Liver (tissue), 10 donors: ENCODE measurements at places on chromosomes 6 and 20.

- no peak for DNase-seq
Observed at GRCh38 chr20:32446301-32447100, 88.4 kb downstream of the ASXL1 start.

- DNase-seq, result no peak
Observed at GRCh38 chr6:56849896-56850295, 105.0 kb upstream of the BEND6 start.

DNA sequence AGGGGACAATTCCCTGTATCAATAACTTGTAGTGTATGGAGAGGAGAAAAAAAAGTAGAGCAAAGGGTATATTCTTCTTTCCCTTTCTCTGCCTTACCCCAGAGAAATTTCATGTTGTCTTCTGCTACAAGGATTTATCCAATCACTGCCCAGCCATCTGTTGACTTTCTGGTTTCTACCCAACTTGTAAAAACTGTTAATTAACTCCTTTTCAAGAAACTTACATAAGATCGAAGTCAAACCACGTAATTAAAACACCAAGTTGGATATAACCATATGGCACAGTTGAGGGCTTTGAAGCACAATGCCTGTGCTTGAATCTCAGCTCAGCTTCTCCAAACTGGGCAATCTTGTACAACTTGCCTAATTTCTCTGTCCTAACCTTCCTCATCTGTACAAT, 99.5 kb downstream of the MAN1A1 start:
- no peak for DNase-seq

DNA sequence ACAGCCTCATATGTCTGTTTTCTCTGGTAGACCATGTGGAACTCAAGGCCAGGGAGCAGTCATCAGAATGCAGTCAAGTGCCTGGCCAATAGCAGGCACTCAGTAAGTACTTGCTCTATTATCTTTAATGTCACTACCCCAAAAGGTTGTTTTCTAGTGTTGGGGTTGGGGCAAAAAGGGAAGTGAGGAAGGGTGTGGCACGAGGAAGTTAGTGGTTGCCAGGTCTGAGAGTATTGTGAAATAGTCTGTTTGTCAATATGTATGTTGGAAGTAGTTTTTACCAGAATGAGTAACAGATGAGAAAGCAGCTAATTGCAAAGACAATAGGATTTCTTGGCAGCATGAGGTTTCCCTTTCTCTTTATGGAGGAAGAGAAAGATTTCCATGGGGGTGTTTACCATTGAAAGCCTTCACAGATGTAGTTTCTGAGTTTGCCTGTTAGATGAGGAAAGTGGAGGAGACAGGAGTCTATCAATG, 59.5 kb upstream of the ARMH2 start:
- no peak for DNase-seq

GRCh38 chr20:33846291-33846935, 35.3 kb downstream of the CHMP4B start:
- DNase-seq, result no peak

GRCh38 chr20:5215672-5216304, 89.0 kb downstream of the CDS2 start:
- no peak for DNase-seq

DNA sequence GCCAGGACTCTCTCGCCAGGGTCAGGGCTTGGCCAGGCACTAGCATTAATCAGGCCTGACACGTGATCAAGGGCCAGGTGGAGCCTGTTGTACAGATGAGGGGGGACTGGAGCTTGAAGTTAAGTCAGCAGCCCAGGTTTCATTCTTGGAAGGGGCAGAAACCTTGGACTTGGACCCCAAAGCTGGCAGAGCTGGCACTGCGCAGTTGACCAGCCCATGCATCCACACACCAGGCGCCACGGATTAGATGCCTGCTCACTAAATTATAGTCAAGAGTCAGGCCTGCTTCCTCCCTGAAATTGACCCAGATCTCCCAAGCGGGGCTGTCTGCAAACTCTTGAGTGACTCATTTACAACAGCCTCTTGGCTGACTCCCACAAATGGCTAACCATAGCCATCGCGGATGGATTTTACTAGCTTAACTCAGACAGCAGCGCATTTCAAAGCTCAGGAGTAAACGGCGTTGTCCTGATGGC, 4.1 kb upstream of the TAF4 start:
- no peak for DNase-seq

DNA sequence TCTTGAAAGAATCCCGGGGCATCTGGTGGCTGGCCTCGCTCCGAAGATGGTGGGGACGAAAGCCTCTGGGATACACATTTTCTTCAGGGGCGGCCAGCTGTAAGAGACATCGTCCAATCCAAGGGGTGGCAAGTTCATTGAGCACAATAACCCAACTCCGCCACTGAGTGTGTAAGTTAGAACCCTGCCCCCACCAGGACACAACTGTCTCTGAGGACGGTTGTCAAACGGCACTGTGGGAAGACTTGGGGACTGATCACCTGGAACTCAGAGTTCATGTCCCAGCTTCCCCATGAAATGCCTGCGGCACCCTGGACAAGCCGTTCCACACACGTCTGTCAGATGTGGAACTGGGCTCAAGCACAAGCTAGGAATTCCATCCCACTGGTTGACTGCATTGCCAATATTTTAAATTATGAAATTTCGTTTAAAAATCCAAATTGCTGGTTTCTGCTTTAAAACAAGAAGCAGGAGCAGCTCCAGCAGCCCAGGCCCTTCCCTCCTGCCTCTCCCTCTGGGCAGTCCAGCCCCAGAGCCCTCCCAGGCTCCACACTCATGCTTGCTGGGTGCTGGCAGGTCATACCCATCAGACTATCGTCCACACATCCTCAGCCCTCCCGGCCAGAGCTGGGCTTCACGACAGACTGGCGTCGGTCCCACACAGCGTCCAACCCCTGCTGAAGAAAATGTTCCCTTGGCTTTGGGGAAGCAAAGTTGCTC, 80.9 kb upstream of the AFDN start:
- DNase-seq, result no peak

DNA sequence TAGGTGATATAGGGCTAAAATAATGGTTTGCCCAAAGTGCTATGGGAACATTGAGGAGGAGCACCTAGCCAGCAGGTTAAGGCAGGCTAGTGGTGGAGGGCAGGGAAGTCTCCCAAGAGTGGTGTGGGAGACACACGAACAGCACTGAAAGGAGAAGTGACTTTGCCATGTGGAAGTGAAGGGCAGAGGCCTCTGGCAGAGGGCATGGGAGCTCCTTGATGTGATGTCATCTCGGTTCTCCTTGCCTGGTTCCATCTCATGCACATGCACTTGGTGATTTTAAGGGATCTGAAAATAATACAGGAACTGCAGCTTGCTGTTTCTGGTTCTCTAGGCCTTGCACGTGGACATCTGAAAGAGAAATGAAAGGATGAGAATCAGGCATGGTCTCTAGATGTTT, 4.7 kb upstream of the MAP3K4 start:
- DNase-seq, result no peak

DNA sequence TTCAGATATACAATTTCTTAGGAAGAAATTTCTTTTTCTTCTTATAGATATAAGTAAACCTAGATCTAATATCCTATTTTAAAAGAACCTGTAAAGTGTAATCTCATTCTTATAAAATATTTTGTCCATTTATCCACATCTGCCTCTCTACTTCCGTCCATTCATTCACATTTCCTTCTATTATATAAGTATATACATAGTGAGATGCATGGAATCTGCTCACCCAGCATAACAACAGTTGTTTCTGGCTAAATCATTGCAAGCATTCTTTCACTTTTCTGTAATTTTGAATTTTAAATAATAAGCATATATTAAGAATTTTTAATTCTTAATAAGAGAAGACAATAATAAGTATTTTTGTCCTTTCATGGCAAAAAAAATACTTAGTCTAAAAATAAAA, 45.4 kb downstream of the CEP162 start:
- DNase-seq, result no peak

DNA sequence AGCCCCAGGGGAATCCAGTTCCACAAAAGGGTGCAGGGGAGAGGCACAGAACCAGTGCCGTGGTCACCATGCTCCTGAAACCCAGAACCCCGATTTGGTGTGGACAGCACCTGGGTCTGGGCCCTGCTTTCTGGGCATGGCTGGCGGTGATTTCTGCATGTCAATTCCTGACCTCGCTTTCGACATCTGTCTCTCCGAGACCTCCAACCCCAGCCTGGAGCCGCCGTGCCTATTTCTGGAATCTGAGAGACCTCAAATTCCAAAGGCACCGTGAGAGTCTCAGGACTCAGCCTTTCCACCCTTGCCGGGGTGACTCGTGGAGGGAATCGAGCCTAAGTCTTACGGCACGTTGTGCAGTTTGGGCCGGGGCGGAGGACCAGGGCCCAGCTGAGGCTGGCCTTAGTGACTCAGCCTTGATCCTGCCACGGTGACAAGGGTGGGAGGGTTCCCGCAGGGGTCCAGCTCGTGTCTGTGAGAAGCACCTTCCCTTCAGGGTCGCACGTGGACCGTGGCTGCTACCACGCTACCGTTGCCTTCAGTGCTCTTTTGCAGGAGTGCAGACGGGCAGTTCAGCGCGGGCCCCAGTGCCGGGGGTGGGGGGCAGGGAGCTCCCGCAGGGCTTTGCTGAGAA, 133.7 kb downstream of the PXDC1 start:
- DNase-seq, result no peak

- no peak for DNase-seq
Observed at GRCh38 chr6:108555399-108556052, 5.2 kb upstream of the FOXO3 start.

DNA sequence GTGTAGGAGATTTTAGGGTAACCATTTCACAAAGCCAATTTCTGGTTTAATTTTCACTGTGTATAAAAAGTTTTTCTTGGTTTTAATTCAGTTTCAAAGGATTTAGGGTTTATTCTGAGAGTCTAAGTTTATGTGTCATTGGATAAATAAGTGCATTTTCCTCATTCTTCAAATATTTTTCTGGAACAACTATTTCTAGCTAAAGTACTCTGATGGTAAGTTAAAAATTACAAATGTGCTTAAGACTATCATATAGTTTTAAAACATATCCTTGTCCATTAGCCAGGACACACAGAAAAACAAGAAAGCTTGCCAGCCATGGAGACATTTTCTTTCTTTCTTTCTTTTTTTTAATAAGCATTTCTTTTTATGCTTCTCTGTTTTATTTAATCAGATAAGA, 333.0 kb downstream of the RFPL4B start:
- no peak for DNase-seq

GRCh38 chr6:74596588-74596987, 609.3 kb downstream of the COL12A1 start:
- no peak for DNase-seq

- DNase-seq, result no peak
Observed at GRCh38 chr6:161272635-161273273, 1.1 kb downstream of the AGPAT4 start.

GRCh38 chr6:27234576-27234975, 12.9 kb upstream of the PRSS16 start:
- no peak for DNase-seq

DNA sequence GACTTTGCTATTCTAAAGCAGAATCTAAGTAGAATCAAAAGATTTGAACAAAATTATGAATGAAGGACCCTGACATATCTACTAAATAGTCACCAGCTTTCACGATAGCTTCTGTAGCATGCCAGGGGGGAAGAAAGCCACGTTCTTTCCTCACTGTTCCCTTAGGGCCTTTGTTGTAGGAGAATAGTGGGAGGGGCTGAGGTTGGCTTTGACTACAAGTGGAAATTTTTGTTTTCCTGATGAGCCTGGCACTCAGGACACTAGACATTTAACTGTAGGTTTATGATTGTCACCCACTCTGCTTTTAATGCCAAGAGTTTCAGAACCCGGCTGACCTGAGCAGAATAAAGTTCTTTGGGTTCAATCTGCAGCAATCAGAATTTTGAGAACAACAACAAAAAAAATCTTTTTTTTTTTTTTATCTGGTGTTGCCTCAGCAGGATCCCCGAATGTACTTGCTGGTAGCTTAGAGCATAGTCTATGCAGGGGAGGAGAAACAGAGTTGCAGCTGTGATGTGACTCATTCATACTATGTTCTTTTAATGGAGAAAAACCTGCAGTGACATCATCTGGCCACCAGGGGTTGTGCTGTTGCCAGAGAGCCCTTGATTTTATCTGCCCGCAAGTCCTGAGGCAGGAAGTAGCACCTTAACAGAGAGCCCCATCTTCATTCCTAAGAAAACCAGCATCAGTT, 38.5 kb downstream of the TPD52L1 start:
- DNase-seq, result no peak

GRCh38 chr6:126227833-126228702, 111.8 kb upstream of the CENPW start:
- no peak for DNase-seq

DNA sequence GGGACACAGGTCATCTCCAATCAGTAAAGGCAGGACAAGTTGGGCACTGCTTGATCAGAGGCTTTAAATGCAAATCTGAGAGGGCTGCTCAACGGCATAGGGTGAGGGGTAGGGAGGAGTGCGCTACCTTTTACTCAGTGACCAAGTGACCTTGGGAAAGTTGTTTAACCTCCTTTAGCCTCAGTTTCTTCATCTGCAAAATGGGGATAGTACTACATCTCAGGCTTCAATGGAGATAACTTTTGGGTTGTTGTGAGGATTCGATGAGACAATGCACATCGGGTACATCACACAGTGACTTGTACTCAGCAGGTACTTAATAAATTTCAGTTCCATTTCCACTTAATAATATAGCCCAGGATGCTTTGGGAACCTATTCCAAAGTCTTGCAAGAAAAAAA, 22.6 kb downstream of the MDGA1 start:
- DNase-seq, result no peak

DNA sequence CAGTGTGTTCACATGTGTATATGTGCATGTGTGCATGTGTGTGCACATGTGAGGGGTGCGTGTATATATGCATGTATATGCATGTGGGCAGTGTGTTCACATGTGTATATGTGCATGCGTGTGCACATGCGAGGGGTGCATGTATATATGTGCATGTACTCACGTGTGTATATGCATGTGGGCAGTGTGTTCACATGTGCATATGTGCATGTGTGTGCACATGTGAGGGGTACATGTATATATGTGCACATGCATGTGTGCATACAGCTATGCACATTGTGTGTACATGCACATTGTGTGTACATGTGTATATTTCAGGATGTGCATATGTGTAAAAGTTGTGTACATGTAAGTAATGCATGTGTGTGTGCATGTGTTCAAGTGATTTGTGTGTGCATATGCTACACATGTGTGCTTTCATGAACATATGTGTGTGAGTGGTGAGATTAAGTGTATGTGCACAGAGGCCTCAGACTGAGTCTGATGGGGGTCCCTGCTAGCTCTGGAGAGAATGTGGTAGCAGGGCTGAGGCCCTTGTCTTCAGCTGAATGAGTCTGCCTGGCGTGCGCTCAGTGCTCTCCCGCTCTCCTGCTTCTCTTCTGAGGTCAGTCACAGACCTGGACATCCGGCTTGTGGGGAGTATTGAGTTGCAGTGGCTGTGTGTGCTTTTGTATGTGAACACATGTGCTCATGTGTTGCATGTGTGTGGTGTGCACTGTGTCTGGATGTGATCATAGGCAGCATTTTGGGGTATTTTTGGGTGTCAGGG, 19.9 kb upstream of the MYT1 start:
- DNase-seq, result no peak
